ENCODE measurements at places on chromosomes 2 and 18.

GRCh38 chr18:69865776-69866175, 81.9 kb downstream of the CD226 start:
- DNase-seq, result no peak

DNA sequence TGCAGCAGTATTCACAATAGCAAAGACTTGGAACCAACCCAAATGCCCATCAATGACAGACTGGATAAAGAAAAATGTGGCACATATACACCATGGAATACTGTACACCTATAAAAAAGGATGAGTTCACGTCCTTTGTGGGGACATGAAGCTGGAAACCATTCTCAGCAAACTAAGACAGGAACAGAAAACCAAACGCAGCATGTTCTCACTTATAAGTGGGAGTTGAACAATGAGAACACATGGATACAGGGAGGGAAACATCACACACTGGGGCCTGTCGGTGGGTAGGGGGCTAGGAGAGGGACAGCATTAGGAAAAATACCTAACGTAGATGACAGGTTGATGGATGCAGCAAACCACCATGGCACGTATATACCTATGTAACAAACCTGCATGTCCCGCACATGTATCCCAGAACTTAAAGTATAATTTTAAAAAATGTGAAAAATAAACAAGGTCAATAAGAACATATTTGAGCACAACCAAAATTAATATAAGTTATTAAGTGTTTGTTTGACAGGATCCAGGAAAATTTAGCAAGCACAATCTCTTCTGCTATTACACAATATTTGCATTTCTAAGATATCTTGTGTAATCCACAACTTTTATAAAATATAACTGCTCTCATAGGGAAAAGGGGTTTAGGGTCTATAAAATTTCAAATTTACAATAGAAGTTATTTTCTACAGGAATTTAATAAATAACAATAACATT, 22.9 kb downstream of the CCBE1 start:
- no peak for DNase-seq

GRCh38 chr2:96403481-96403880, 67.9 kb downstream of the NCAPH start:
- no peak for DNase-seq

GRCh38 chr2:35461406-35461805, 894.2 kb upstream of the CRIM1 start:
- no peak for DNase-seq

GRCh38 chr2:7432436-7432835, 515.2 kb downstream of the RNF144A start:
- DNase-seq, result no peak

DNA sequence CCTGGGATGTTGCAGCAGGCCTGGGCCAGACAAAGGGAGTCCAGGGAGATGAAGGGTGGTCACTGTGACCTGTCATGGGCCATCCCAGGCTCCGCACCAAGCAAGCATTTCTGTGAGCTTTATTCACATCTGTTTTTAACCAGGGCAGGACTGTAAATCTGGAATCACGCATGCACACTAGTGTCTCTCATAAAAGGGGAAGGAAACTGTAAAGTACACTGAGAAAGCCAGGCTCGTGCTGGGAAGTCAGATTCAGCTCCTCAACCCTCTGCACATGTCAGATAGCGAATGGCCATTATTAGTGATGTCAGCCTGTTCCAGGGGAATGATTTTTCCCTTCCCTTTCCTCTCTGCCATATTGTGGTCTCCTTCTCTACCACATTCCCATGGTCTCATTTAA, 818.6 kb upstream of the RAB6C start:
- no peak for DNase-seq

GRCh38 chr18:7034924-7035323, 82.7 kb downstream of the LAMA1 start:
- DNase-seq, result no peak

DNA sequence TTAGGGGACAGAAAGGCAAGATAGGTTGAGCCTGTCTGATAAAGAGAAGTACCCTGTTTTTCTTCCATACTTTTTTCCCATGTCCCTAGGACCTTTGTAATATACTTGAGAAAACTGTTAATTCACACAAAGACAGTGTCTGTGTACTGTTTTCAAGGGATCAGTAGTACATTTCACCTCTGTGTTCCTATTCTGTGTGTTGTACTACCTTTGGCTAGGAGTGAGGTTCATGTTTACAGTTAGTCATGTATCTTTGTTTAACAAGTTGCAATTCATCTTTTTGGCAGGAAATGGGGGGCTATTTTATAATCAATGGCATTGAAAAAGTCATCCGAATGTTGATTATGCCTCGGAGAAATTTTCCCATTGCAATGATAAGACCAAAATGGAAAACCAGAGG, 6.7 kb downstream of the POLR1B start:
- no peak for DNase-seq

- no peak for DNase-seq
These were observed 52.7 kb upstream of the LDLRAD4 start for GRCh38 chr18:13165636-13166423.

GRCh38 chr2:207432453-207432852, 97.3 kb upstream of the CREB1 start:
- DNase-seq, result no peak

DNA sequence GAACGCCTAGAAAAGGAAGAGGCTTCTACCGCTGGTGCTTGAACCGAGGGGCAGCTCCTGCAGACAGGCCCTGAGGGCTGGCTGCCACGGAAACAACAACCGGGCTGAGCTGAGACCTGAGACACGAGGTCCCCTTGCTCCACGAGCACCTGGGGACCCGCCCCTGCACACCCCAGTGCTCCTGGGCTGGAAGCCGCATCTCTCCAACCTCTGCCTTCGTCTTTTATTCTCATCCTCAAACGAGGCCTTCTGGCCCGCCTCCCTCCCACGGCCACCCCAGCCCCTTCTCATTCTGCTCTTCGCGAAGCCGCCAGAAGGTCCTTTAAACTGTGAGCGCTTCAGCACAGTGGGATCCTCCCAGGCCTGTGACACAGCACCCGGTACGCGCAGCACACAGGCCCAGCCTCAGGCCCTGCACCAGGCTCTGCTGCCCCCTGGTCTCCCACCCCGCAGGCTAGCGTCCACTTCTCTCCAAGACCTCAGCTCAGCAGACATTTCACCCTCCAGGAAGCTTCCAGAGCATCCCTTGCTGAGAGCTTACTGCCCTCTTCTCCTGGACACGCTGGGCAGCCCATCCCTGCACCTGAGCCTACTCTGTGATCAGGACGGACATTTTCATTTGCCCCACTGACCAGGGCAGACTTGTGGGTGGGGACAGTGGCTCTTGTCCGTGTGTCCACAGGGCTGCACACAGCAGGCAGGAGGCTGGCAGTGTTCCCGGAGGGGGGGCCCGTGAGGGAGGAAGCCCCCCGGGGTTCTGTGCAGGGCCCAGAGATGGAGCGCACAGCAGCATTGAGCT, 149.7 kb downstream of the PXDN start:
- DNase-seq, result no peak

DNA sequence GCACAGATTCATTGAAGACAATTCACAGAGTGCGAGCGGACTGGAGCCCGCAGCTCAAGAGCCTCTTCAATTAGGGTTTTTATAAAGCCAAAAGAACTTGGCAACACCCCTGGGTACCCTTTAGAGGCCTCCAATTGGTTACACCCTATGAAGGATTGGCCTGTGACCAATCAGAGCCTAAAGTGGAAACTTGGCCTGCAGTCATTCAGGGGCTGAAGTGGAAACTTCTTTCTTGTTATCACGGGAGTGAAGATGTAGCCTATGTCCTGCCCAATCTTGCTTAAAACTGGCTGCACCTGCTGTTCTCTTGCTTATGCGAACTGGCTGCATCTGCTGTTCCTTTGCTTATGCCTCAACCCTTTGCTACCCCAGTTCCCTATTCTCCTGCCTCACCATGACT, 1.8 kb upstream of the HJURP start:
- DNase-seq, result no peak

GRCh38 chr2:167114018-167114417, 225.7 kb downstream of the XIRP2 start:
- no peak for DNase-seq

DNA sequence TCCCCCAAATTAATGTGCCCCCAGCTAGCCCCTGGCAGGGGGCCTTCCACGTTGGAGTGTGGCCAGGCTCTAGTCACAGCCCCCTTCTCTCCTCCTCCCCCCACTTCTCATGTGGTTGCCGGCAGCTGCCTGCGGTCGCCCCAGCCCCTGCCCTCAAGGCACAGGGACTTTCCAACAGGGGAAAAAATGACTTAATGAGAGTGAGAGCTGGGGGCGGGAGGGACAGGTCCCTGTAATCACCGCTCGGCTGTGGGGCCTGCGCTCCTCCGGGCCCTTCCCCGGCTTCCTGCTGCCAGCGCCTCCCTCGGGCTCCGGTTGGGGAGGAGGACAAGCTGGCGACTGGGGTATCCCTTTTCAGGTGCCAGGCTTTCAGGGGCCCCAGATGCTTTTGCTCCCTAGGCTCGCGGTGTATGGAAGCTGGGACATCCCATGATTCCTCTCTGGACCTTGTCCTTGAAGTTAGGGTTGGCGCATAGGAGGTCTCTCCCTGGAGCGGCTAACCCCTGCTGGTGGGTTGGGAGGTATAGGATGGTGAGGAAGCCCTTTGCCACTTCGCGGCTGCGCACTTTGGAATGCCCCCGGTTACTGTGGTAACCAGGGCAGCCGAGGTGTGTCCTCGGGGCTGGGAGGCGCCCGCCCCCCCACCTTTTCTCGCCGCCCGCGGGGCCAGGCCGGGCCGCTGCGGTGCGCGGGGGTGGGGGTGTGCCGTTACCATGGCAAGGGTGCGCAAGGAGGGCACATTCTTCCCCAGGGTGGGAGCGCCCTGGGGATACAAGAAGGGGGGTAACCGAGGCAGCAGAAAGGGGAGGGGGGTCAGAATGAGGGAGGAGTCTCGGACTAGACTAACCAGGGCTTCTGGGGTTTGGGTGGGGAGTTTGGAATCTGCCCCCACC, 16.1 kb downstream of the WNT10A start:
- no peak for DNase-seq

DNA sequence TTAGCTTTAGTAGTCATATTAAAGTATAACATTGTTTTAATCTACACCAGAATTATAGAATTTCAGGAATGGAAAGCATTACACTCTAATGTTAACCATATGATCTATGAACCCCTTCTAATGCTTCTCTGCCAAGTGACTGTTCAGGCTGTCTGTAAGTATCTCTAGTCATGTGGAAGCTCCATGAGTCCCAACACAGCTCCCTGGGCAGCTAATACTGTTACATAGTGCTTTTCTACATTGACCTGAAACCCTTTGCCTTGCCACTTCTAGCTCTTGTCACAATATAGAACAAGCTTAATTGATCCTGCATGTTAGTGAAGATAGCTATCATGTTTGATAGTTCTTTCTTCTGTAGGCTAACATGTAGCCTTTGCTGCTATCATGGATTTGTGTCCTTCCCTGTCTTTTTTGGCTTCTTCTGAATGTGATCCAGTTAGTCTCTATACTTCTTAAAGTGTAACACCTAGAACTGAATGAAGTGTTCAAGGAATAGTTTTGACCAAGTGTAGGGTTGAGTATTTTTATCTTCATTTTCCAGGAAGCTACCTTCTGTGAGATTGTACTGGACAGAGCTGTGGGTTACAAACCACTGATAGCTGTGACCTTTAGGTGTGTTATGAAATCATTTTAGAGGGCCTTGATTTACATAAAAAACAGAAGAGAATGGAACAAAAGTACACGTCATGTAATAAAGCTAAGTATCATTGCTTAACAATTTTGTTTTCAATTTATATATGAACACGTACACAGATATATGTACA, 23.7 kb downstream of the BABAM2 start:
- DNase-seq, result no peak

DNA sequence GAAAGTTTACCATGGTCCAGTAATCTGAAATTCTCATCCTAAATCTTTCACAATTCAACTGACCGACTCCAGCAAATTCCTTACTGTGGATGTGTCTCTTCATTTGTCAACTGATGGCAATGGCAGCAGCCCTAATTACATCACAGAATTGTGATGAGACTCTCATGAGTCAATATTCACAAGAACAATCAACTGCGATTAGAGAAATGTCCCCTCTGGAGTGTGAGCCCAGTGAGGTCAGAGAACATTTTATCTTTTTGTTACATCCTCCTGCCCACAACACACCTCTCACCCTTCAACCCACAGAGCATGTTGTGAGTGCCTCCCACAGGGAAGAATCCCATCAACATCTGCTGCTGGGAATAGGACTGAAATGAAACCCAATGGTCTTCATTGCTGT, 73.6 kb downstream of the CD226 start:
- no peak for DNase-seq

GRCh38 chr2:164523009-164523408, 98.3 kb downstream of the GRB14 start:
- DNase-seq, result no peak

DNA sequence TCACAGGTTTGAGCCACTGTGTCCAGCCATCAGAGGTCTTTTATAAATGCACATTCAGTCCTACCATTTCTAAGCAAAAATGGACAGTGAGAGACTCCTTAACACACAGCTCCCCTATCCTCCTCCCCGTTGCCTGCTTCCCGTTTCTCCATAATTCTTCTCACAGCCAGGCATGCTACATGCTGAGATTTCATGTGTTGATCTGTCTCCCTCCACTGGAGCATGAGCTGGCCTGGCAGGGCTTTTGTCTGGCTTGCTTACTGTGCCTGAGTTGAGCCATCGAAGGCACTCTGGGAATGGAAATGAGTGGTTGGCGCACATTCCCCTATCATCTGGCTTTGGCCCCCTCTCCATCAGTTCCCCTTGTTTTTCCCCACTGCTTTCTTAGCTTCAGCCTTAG, 413.5 kb downstream of the PTPRM start:
- DNase-seq, result no peak

DNA sequence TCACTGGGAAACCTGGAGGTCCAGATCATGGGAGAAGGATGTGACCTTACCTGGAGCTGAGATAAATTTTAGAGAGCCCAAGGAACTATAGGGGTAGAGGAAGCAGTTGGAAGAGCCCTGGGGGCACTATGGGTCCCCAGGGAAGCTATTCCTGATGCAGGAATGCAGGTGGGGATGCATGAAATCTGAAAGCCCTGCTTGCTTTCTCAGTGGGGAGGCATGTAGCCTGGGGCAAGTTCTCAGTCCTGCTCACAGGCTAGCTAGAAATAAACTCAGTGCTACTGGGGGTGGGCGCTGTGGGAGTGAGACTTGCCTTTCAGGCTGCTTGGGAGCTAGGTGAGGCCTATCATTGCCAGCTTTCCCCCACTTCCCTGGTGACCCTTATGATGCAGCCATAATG, 499.7 kb downstream of the PTH2R start:
- no peak for DNase-seq

Data from amniotic stem cell (primary cell).